ENCODE measurements at places on chromosomes 7 and 10.
A peak's percentile ranks its signal among the peaks of the same experiment; 100 is the strongest.

- no peak for DNase-seq
These were observed 8.9 kb downstream of the COL17A1 start for GRCh38 chr10:104076743-104077160.

- DNase-seq: no peak
These were observed 60.8 kb downstream of the ZNF438 start for GRCh38 chr10:30970760-30971460.

DNA sequence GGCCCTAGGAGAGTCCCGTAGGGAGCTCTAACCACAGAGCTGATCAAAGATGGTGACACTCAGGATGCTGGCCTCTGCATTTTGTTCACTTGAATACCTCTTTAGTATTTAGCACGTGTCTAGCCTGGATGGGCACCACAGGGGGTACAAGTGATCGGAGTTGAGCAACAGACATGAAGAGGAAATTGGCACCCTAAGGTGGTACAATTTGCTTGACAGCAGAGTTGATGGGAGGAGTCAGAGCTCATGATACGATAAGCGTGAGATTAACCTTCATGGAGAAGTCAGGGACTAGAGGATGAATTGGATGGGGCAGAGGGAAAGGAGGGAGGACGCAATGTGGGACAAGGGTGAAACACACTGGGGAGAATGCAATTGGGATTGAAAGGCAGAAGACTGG lies 9.9 kb upstream of the ZNF212 start:
- DNase-seq: no peak

GRCh38 chr10:78712147-78712546 lies 356.6 kb upstream of the ZMIZ1 start:
- no peak for DNase-seq

- no peak for DNase-seq
These were observed 51.4 kb upstream of the SEC61G start for GRCh38 chr7:54810401-54810800.

DNA sequence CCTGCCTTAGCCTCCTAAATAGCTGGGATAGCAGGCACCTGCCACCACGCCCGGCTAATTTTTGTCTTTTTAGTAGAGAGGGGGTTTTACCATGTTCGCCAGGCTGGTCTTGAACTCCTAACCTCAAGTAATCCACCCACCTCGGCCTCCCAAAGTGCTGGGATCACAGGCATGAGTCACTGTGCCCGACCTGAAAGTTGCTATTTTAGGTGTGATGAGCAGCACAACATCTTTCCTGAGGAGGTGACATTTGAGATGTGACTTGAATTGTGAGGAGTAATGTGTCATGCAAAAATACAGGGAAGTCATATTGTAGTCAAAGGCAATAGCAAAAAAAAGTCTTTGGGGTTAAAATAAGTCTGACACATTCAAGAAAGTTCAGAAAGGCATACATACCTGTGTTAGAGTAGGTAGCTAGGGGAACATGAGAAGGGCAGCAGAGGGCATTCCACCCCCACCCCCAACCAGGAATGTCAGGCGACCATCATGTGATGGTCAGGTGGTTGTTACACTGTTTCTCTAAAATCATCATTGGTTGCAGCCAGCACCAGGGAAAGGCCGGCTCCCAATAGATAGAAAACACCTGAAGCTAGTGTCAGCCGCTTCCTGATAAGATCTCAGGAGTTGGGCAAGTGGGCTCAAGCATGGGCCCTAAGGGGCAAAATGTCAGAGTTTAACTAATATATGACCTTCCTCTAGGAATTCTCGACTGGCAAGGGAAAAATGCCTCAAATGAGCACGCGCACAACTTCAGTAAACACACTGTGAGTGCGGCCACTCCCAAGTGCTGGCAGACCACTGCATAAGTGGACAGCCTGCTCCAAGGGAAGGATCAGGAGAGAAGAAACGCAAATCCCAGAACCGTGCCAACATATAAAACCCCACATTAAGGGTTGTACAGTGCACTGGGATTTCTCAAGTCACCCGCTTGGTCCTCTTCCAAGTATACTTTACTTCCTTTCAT lies at the start of gene TACC2:
TACC2 (plus strand) TSS at position 803 of the 964 bp plus-strand sequence. CDS start 32,819 bp downstream, outside the sequence.
- no peak for DNase-seq

- DNase-seq: no peak
These were observed 162.0 kb upstream of the MGMT start for GRCh38 chr10:129305046-129305445.

GRCh38 chr10:69641261-69641980 lies 11.4 kb downstream of the FAM241B start:
- no peak for DNase-seq

GRCh38 chr7:148849393-148850098 lies 34.5 kb downstream of the EZH2 start:
- DNase-seq: no peak

- no peak for DNase-seq
These were observed 7.6 kb downstream of the STARD3NL start for GRCh38 chr7:38185395-38186307.

DNA sequence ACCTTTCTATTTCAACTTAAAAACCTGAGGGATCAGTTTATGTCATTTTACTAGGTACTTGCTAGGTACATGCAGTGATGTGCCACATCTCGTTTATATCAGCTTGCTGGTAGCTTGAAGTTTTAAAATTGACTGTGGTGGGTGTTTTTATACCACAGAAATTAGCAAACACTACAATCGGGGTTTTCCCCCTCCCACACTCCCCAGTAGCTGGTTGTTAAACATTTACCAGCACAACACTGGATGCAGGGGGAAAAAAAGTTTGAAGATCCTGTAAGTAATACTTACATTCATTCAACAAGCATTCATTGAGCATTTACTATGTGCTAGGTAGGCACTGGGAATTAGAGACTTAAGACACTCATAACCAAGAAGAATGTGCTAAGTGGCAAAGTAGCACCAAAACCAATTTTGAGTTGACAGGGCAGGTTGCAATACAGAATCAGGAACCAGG lies 32.6 kb downstream of the USP6NL start:
- no peak for DNase-seq

- no peak for DNase-seq
These were observed 321.0 kb upstream of the TPK1 start for GRCh38 chr7:145156834-145157233.

GRCh38 chr7:35035511-35035961 lies 1.7 kb downstream of the DPY19L1 start:
- DNase-seq: peak; percentile 49

- DNase-seq: no peak
These were observed 7.8 kb downstream of the HTRA1 start for GRCh38 chr10:122468926-122469781.

- DNase-seq: no peak
These were observed 26.6 kb downstream of the RHEB start for GRCh38 chr7:151493083-151493482.

GRCh38 chr10:24825551-24825950 lies 101.9 kb upstream of the ARHGAP21 start:
- DNase-seq: no peak

DNA sequence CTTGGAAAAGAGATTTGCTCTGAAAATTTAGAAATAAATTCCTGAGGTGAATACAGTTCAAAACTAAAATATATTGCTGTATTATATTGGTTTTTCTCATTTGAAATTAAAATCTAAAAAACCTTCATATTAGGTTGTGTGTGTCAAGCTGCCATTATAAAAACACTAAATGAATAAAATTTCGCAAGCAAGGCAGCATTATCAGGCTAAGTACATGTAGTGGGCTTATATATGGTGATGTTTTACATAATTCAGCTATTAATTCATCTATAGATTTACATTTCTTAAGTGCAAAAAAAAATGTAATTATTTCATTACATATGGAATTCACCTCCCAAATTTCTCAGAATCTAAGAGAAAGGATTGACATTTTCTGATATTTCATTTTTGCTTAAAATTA lies 5.3 kb downstream of the MEOX2 start:
- DNase-seq: no peak

Data from CD4-positive, alpha-beta T cell treated with Interleukin-6 at 100 ng/mL for 8 hours (primary cell).